ENCODE measurements at places on chromosomes 2 and 18. TPM values are rescaled to one million over a fixed set of nuclear protein-coding genes. Genes with fewer than 3 reads are reported as not detected.

ARID5A gene
- 39.6 TPM for polyA plus RNA-seq

UPP2 gene
- 0.05 TPM for polyA plus RNA-seq

RRM2 gene
- polyA plus RNA-seq, result 7.5 TPM

KLHL29 gene
- 8.8 TPM for polyA plus RNA-seq

C1GALT1C1L gene
- polyA plus RNA-seq, result 1.3 TPM

DAW1 gene
- not detected for polyA plus RNA-seq

RAX gene
- not detected for polyA plus RNA-seq

SLC5A7 gene
- 0.51 TPM for polyA plus RNA-seq

HOXD8 gene
- 19.8 TPM for polyA plus RNA-seq

SH3BP4 gene
- polyA plus RNA-seq, result 10.6 TPM

STAT4 gene
- polyA plus RNA-seq, result 1.8 TPM

CCDC148 gene
- polyA plus RNA-seq, result 0.30 TPM

HRH4 gene
- not detected for polyA plus RNA-seq

CRYBA2 gene
- 1.6 TPM for polyA plus RNA-seq

CYS1 gene
- polyA plus RNA-seq, result 1.1 TPM

RUFY4 gene
- polyA plus RNA-seq, result 0.97 TPM

MAP2 gene
- polyA plus RNA-seq, result 2.2 TPM

GCKR gene
- 17.3 TPM for polyA plus RNA-seq

DNER gene
- polyA plus RNA-seq, result 188 TPM

CD226 gene
- polyA plus RNA-seq, result 1.0 TPM
